ENCODE measurements at places on chromosomes 7 and 10.

DNA sequence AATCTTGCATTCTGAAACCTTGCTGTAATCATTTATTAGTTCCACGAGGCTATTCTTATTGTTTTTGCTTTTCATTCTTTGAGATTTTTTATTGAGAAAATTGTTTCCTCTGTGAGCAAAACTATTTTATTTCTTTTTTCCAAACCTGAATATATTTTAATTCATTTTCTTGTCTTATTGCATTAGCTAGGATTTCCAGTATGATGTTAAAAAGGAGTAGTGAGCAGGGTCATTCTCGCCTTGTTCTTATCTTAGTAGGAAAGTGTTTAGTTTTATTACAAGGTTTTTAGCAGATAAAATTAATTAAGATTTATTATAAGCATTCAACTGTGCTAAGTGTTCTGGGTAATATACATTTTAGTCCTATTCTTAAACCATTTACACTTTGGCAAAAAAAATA is 214.6 kb upstream of the KLF6 start:
- no peak for DNase-seq

GRCh38 chr7:126803060-126803665 is 449.6 kb downstream of the GRM8 start:
- DNase-seq = peak; percentile 63

DNA sequence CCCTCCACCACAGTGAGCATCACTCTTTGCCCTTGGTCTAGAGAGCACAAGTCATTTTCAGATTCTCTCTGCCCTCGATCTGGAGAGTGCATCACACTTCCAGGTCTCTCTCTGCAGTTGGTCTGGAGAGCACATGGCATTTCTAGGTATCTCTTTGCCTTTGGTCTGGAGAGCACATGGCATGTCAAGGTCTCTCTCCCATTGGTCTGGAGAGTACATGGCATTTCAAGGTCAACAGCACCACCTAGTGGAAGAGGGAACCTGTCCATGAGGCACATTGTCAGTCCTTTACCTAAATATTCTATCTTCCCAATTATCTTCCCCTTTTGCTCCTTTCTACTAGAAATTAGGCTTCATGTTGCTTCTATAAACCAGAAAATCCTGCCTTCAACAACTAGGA is 1139.4 kb downstream of the XPNPEP1 start:
- DNase-seq = no peak

DNA sequence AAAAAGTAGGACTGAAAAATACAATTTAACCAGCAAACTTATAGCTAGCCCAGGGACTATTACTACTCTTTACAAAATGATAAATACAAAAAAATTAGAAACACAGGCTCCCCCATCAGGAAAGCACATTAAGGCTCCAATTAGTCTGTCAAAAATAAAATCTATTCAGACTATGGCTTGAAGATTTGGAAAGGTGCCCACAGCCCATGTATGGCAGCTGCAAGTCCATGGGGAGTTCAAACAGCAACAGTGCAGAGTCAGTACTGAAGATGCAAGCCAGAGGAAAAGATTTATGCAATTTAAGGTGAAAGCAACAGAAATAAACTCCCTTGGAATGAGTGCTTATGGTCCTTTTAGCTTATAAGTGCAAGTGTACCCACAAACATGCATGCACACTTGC is 29.7 kb downstream of the IMMP2L start:
- DNase-seq = no peak

DNA sequence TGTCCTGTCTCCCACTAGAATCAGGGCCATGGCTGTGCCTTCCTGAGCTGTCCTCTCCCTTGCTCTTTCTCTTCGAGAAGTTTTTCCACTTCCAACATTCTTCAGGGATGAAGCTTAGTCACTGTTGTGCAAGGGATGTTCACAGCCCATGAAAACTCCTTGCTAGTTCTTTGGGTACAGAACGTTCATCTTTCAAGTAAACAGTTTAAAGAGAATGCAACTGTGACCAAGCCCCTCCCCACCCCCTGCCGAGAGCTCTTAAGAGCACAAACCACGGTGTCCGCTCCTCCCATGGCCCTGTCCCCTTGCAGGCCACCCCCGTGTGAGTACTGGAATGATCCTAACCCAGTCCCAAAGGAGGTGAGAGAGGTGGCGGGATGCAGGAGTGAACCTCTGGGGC is 161.1 kb upstream of the RHEB start:
- no peak for DNase-seq

DNA sequence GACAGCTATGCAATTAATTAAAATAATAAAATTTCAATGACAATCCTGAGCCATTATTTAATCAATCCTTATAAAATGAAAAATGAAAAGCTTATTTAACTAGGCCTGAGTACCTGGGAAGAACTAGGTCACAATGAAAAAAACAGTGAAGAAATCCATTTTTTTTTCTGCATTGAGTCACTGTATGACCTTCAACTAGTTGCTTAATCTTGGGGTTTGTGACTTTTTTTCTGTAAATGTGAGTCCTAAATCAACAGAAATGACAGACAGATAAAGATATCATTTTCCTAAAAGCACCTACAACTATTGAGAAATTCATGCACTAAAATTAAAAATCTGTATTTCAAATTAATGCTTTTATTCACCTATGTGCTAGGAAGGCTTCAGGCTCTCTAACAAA is 96.8 kb downstream of the TMEM26 start:
- no peak for DNase-seq

DNA sequence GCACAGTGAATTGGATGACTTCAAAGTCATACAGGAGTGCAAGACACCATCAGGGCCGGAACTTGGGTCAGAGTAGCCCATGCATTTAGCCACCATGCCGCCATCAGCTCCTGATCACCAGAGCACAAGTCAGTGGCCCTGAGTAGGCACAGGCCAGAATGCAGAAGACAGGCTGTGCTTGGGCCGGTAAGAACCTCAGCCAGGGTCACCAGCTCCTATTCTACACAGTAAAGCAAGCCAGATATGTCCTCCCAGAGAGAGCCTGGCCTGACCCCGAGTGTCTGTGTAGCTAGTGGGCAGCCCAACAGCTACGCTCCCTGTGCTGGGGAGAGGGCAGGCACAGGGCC is 44.5 kb upstream of the COL13A1 start:
- no peak for DNase-seq

DNA sequence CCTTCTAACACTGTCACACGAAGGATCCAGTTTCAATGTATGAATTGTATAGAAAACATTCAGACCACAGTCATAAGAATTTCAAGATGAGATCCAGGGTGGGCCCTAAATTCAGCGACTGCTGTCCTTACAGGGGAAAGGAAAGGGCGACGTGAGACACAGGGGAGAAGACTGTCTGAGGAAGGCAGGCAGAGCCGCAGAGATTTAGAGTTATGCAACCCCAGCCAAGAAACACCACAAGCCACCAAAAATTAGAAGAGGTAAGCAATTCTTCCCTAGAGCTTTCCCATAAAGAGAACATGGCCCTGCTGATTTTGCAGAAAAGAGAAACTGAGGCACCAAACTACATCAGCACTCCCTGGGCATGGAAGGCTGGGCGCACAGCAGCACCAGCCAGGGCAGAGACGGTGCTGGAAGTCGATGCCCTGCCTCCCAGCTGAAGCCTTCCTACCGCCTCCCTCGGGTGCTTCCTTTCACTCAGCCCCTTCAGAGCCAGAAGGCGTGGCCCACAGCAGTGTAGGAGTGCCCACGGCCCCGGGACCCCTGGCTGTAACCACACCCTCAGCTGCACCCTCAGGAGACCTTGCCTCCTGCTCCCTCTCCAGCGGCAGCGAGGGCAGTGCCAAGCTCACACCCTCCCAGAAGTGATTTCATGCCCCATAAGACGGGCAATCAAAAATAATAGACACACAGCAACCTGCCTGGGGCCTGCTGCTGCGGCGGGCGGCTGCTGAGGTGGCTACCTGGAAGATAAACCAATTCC is 81.0 kb upstream of the LRRC4 start:
- peak; percentile 13 for DNase-seq

DNA sequence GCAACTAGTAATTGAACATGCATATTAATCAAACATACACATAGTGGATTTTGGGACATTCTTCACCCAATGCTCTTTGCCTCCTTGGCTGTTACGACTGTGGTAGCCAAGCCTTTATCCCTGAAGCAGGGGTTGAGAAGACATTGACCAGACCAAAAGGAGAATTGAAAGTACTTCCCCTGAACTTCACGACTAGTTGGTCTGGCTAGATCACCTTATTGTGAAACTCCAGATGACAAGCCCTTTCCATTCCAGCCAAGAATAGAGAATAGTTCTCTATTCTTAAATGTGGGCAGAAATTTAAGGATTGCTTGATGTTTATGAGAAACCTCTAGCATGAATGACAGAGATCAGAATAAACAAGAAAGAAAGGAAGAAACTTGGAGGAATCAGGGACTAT is 97.0 kb downstream of the LRMDA start:
- no peak for DNase-seq

- DNase-seq = no peak
These were observed 66.6 kb downstream of the VWC2 start for GRCh38 chr7:49839863-49840645.

GRCh38 chr10:109982123-109982522 is 25.7 kb upstream of the ADD3 start:
- DNase-seq = no peak

DNA sequence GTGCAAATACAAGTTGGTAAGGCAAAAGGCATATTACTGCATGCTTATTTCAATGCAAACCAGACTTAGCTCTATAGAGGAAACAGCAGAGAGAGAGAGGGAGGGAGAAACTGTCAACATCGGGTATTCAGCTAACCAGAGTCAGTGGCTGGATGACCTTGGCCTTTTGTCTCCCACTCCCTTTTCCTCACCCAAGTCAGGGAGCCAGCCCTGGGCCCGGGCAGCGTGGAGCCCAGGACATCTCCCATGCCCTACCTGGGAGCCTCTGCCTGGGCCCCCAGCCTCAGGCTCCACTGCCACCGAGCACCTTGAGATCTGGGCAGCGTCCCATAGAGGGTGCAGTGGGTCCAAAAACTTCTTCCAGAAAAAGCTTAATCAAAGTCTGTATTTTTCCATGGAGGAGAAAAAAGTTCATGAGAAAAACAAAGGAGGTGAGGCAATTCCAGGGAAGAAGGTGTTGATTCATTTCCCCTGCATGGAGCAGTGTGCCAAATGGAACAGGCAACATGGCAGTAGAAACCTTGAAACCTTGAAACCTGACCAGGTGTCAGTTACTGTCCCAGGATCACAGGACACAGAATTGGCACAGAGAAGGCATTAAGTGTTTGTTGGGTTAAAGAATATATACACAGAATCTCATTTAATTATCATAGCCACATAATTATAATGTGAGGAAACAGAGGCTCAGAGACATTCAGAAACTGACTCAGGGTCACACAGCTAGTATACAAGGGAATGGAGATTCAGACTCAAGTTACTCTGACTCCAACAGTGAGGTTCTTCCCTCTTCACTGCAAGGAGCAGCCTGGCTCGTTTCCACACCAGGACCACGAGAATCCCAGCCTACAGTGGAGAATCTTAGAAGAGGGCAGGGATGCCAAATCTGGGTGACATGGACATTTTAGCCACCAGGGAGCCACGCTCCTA is 5.8 kb upstream of the NCOA4 start:
- DNase-seq = no peak

GRCh38 chr7:135971366-135971725 is 5.8 kb downstream of the MTPN start:
- no peak for DNase-seq

GRCh38 chr10:69335063-69335587 is 56.8 kb downstream of the HK1 start:
- no peak for DNase-seq

- no peak for DNase-seq
These were observed 8.8 kb downstream of the INPP5F start for GRCh38 chr10:119734396-119735332.

- no peak for DNase-seq
These were observed 21.3 kb upstream of the ST8SIA6 start for GRCh38 chr10:17475661-17476060.

DNA sequence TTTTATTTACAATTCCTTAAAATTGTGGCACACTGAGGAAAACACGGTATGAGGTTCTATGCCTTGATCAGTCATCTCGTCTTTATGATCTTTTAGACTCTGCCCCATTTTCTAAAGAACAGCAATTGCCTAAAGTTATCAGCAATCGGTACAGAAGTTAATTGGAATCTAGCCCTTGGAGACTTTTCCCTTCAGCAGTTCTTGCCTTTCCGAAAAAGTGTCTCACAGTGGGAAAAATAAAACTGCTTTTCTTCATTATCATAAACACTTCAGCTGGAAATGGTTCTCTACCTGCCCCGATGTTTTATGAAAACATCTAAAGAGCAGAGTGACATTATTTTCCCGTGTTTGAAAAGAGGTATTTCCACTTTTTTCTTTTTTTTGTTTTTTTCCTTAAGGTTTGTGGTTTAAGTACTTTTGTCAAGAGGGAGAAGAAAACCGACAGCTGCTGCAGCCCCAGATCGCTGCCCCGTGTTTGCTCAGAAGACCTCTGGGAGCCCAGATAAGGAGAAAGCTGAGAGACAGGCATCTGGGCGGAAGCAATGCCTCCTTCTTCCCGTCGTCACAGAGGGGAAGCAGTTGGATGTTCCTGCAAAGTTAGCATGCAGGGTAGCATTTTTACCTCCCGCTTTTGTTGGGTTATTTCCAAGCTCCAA is 149.7 kb downstream of the FRMD4A start:
- no peak for DNase-seq

GRCh38 chr7:108246227-108246837 is 116.2 kb upstream of the LAMB4 start:
- DNase-seq = peak; percentile 34

GRCh38 chr7:6529643-6530042 is 21.6 kb downstream of the GRID2IP start:
- no peak for DNase-seq

Measured in NCI-H2227 treated with DMSO at 0.1 percent for 48 hours (cell line).